Uterus (tissue), 4 donors: ENCODE measurements at places on chromosomes 2 and 18. TPM values are rescaled to one million over a fixed set of nuclear protein-coding genes. Genes with fewer than 3 reads are reported as not detected.

DNA sequence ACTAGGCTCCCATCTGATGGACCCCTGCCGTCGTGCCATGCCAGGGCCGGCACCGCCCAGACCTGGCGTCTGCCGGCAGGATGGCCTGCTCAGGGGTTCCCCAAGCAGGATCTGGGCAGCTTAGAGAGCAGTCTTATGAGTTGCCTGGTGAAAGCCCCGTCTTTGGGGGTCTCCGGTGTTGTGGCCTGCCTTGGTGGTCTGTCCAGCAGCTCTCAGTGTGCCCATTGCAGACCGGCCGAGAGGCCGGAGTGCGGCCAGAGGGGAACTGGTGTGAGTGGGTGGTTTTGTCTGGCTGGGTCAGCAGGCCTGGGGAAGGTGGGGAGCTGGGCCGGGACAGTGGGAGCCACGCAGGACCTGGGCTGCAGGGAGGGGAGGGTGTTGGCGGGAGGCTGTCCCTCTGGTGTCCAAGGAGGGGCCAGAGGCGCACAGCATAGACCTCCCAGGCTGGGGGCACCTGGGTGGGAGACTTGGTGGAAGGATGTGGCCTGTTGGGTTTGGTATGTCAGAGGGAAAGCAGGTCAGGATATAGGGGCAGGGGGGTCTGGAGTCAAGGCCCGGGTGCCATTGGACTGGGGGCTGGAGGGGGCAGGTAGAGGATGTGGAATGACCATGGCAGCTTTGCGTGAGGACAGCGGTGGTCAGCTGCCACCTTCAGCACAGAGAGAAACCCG lies 16.5 kb downstream of the GPC1 start:
- DNase-seq, result no peak

Gene STAT4
- 0.51 TPM for total RNA-seq

GRCh38 chr18:13808294-13809042 lies 15.5 kb upstream of the MC5R start:
- no peak for DNase-seq

DNA sequence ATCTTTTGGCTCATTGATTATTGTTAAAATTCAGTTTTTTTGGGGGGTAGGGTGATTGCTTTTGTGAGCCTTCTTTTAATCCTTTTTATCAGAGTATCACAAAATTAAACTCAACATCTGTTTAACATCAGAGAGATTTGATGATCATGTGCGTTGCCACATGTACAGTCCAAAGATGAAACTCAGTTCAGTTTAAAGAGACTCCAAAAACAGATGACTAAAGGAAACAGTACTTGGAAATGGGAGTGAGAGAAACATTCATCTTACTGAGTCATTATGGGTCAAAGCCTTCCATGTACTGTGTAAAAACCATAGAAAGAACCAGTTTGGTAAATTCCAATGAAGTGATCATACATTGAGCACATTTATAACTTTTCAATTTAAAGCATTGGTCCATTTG lies 53.0 kb downstream of the LYPD6 start:
- DNase-seq, result no peak

Gene ACMSD
- not detected for total RNA-seq

Gene COL4A4
- total RNA-seq, result 4.1 TPM

- no peak for DNase-seq
These were observed 1058.6 kb upstream of the CNTNAP5 start for GRCh38 chr2:122966461-122966860.

DNA sequence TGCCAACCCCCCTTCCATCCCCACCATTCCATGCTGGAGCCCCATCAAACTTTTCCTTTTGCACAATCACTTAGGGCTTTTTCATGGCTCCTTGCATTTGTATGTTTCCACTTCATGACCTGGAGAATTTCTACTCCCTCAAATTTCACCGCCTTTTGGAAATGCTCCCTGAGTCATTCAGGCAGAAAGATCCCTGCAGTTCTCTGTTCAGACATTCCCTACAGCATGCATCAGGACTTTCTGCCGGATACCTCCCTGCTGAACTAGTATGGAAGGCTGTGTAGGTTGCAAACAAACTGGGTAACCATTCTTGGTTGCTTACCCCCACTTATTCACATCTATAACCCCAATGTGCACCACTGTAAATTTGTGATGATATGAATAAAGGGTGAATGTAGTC lies 389.6 kb upstream of the CELF4 start:
- no peak for DNase-seq

Gene LYPD6B
- not detected for total RNA-seq

DNA sequence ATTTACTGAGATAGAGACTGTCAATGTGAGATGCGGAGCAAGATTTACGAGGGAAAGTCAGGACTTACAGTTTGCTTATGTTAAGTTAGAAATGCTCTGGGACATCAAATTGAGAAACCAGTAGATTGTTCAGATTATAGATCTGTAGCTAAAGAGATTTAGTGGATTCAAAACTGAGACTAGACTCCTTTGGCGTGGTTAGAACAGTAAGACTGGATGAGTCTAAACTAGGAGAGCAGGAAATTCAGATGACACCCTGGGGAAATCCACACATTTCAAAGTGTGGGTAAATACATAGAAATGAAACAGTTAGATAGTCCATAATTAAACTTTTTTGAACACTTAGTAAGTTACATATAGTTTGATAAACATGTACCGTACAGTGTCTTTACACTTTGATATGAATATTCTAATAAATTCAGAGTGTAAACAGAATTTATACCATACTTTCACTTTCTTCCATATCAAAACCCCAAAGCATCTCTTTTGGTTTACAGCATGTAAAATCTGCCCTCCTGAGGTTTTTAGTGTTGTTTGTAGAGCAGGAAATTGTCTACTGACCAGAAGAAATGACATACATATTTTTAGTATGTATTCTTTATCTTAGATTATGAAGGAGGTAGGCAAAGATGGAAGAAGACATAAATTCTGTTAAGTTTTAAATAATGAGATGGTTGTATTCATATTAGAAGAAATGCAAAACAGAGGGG lies 231.5 kb downstream of the NYAP2 start:
- no peak for DNase-seq

DNA sequence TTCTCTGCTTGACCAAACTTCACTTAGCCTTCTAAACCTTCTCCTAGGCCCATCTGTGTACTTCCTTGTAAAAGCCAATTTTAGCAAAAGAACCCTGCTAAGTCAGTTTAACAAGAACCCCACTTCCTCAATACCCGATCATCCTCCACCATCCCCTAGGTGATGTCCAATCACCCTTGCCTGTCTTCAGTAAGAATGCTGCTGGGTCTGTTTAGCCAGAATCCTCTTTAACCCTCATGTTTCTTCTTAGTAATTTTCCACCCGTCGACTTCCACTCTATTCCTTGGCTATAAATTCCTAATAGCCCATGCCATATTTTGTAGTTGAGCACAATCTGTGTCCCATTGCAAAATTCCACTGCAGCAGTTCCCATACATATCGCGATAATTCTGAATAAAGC lies 780.0 kb upstream of the RAB6C start:
- no peak for DNase-seq

DNA sequence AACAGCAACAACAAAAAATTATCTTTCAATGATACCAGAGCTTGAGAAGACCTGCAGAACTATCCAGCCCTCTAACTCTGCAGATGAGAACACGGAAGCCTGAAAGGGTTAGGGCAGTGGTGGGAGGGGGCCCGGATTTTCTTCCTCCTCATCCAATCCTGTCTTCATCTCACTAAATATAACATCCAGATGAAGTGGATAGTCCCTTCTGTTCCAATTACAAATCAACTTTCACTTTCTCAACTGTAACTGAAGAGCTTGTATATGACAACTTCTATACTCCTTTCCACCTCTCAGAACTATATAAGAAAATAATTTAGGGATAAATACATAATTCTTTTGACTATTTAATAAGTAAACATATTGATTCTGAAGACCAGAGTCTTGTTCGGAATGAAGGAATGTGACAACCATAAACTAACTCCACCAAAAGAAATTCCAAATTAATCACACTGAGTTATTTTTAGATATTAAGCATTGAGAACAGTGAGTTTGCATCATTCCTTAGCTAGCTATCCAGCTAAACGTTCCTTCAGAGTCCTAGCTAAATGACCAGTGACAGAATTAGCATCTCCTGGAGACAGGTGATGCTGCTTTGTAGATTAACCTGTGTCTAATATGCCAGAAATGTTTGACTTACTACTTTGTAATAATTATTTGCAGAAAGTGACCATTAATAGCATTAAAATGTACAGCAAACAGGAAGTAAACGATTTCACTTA lies 32.7 kb downstream of the SFT2D3 start:
- DNase-seq, result no peak
